Fibroblast of the aortic adventitia (primary cell): ENCODE measurements at places on chromosomes 5 and 9. TPM values are rescaled to one million over a fixed set of nuclear protein-coding genes. Genes with fewer than 3 reads are reported as not detected.

Gene CATSPER3
- total RNA-seq, result 0.09 TPM in 1 of 2 replicates, not detected in the other

DNA sequence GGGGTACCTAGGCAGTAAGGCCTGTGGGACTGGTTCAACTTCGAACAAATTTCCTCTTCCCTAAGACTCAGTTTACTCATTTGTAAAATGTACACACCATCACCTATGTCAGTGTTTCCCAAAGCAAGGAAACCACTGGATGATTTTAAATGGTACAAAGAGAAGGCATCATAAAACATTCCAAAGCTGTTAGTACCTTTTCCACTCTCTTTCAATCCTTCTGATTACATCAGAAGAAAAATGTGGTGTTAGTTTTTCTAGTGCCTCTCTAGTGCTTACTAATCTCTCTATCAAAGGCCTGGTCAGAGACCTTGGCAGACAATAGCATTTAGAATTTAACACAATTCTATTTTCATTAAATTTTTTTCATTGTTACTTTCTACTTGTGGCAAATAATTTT, 18.1 kb downstream of the NR6A1 start:
- DNase-seq, result peak; percentile 81

DNA sequence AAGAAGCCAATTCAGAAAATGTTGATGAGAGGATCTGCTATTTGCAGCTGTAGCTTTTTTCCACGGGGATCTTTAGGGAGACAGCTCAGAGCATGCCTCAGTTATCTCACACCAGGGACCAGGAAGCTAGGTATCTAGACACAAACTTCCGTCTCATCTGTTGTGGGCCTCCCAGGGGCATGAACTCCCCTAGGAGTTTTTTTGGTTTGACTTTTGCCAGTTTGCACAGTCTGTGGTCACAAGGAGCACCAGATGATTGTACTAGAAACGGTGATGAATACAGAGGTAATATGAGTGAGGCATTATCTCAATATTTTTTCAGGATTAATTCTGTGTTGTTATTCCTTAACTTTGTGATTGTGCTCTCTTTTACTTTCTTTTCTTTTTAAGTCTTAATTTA, 533.2 kb upstream of the SEMA6A start:
- DNase-seq, result no peak

DNA sequence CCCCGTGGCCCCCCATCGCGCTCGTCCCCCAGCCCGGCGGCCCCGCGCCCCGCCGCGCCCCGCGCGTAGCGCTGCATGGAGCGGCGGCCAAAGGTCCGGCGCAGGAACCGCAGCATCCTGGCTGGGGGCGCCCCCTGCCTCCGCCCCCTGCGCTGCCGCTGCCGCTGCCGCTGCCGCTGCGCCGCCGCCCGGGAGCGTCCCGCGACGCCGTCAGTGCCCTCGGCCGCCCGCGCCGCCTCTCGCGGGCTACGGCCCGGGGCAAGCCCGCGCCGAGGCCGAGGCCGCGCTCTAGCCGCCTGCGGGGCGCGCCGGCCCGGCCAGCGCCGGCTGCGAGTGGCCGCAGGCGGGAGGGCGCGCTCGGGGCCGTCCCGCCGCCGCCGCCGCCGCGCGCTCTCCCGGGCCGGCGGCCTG, 523 bp downstream of the EPB41L4B start:
- no peak for DNase-seq

Gene PCDHGA7
- total RNA-seq, result 2.9 and 8.4 TPM in 2 replicates

DNA sequence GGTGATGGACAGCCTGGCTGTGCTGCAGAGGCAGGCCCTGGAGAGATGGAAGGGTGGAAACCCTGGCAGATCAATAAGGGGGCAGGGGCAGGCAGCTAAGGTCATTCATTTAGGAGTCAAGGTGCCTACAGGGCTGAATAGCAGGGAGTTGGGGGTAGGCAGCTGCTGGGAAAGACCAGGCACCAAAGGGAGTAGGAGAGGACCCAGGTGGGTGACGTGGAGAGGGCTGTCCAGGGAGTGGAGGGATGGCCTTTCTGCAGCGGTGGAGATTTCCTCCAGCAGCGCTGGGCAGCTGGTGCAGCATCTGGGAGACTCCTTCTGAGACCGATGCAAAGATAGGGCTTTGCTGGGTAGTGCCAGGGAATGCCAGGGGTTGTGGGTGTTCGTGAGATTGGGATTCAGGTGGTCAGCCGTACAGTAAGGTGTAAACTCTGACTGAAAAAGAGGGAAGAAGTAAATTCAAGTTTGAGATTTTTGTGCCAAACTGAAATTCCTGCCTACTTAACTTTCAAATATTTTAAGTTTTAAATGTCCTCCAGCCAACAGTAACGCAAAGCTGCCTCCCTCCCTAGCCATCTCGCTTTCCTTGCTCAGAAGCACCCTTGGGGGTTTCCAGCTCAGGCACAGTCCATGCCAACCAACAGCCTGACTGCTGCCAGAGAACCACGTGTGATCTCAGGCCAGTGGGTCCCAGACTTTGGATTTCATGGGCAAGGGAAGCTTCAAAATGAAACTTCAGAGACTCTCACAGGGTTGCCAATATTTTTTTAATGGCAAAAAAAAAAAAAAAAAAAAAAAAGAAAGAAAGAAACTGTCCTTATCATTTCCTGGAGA, 18.6 kb upstream of the ANGPTL2 start:
- DNase-seq, result no peak

Gene ADAMTS6
- total RNA-seq, result 40.8 and 64.9 TPM in 2 replicates

GRCh38 chr5:84794486-84795035, 409.9 kb upstream of the EDIL3 start:
- no peak for DNase-seq

- no peak for DNase-seq
These were observed 12.6 kb downstream of the DNAJC21 start for GRCh38 chr5:34941936-34942335.

DNA sequence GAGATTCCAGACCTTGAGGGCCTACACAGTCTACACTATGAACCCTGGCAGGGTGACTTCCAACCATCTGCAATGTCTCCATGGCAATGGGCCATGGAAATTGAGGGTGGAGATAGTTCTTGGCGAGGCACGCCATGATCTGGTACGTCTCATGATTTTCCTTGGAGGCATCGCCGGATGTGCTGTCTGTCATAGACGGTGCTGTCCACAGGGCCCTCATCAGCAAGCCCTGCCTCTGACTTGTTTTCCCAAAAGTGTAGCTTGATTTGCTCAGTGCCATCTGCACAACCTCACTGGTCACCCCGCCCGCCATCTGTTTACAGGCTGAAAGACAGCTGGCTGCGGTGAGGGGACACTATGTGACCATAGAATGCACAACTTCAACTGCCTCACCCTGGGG, 73.5 kb downstream of the BOD1 start:
- peak; percentile 19 for DNase-seq

- DNase-seq, result no peak
These were observed 172.3 kb upstream of the MVB12B start for GRCh38 chr9:126154182-126154827.

DNA sequence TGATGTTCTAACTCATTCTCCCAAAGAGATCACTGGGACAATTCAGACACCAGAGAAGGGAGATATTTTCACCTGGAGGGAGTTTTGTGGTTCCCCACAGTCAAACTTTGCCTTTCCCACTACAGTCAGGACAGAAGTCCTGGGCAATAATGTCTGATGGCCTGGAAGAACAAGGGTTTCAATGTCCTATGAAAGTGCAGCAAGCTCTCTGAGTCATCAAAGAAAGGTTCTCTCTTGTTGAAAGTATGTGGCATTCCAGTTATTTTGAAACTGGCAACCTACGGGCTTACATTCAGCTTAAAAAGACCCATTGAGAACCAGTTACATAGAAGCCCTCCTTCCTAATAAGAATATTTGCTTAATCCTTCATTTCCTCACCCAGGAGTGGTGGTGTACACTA, 103.9 kb downstream of the INSYN2B start:
- peak; percentile 28 for DNase-seq

DNA sequence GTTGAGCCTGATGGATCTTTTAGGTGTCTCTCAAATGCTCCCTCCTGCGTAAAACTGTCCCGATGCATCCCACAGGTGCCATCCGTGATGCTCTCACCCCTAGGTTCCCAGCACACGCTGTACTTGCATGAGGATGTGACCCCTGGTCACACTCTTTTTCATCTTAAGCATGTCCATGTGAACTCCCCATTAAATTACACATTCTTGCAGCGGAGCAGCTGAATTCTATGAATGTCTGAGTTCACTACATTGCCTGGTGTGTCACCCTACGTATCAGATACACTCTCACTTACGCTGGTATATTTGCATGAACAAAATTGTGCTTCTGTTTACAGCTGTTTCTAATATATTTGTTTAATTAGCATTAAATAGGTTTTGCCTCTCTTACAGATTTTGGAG, 105.3 kb upstream of the RETREG1 start:
- no peak for DNase-seq

- DNase-seq, result peak; percentile 57
These were observed 1.1 kb downstream of the PLK2 start for GRCh38 chr5:58458743-58459145.

GRCh38 chr5:63686181-63686580, 276.1 kb downstream of the HTR1A start:
- no peak for DNase-seq

Gene LCN6
- total RNA-seq, result not detected in 2 replicates

DNA sequence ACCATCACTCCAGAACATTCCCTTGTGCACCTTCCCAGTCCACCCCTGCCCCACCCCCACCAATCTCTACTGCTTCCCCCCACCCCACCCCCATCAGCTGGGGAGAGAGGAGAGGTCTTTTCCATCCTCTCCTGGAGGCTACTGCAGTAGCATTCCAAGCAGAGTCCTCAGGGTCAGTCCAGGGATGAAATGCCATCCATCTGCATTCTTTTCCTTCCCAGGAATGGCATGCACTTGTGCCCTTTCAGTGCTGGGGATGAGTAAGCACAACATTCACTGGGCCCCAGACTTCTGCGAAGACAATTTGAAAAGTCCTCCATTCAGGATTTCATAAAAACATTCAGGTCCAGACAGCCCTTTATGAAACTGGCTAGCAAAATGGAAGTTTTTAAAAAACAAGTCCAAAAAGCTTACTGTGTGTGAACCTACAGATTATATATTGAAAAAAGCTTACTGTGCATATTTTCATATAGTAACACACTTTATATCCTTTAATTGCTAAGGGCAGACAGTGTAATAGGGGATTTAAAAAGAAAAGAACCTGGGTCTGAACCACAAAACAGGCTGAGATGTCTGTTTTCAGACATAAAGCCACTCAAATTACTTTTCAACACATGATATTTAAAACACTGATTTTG, 50.0 kb upstream of the GOLPH3 start:
- peak; percentile 63 for DNase-seq

DNA sequence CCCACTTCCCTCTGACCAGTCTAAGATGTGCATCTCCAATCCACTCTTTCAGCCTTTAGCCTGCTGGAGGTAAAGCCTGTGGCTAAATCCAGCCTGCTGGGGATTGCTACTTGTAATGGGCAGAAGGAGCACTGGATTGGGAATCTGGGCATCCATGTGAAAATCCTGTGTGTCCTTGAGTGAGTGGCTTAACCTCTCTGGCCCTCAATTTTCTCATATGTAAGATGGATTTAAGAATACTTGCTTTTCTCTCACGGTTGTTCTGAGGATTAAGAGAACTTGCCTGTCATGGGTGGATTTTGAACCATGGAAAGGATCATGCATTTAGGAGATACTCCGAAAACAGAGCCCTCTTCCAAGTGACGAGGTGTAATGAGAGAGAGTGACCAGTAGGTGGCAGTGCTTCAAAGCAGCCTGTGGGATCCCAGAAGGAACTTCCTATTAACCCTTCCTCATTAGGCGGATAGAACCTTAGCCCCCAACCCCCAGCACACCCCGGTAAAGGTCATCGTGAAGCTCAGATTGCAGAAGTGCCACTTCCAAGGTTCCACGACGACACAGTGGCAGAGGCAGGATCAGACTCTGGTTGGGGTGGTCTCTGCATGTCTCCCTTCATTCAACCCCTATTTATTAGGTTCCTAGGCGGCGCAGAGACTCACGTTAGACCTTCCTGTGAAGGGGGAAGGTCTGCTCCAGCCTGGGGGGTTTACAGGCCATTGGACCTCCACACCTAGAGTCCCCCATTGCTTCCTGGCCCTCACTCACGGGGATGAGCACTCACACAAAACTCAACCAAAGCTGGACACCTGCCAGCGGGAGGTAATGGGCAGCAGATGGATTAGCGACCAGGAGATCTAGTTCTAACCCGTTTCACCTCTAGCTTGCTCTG, 68.7 kb upstream of the ZNF618 start:
- peak; percentile 81 for DNase-seq

Gene IFNA21
- not detected in 2 replicates for total RNA-seq

DNA sequence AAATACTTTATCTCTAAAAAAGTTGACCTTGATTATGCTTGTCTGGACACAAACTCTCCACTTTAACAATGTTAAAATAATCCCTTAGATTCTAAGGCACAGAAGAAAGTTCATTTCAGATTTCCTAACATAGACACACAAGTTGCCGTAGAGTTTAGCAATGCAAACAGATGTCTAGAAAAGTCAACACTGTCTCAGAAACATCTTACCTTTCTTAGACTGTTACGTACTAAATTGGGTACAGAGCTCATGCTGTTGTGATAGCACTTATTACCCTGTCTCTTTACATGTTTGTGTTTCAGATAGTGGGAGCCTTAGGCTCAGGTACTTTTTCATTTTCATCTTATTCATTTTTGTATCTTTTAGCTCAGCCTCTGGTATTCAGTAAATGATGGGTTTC, 52.0 kb downstream of the C5 start:
- no peak for DNase-seq

Gene DBH
- not detected in 2 replicates for total RNA-seq

DNA sequence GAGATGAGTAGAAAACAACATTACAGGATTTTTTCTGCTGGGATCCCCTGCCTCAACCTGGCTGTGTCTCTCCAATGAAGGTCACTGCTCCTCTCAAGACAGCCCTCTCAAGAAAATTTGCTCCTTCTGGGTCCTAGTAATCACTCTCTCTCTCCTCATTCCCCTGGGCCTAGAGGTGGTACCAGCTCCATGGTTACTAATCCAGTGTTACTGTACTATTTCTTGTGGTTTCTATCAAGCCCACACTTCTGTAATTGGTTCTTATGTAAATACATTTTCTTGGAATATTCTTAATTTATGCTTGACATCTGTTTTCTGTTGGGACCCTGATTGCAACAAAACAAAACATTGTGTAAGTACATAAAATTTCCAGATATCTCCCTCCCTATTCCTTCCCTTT, 123.8 kb upstream of the RORB start:
- no peak for DNase-seq

- DNase-seq, result peak; percentile 96
These were observed 134.8 kb upstream of the RGMB start for GRCh38 chr5:98638701-98639100.

DNA sequence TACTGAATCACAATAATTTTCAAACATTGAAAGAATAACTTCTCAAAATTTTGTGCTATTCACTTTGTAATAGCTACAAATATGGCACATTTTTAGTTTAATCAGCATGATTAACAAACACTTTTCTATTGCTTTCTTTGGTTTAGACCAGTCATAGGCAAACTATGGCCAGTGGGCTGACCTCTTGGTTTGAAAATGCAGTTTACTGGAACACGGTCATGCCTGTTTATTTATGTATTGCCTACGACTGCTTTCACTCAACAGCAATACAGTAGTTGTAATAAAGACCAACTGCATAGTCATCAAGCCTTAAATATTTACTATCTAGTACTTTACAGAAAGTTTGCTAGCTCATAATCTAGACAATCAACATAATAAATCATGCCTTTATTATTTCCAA, 810.8 kb downstream of the TLE1 start:
- DNase-seq, result no peak

Gene AIF1L
- 0.25 and 0.45 TPM in 2 replicates for total RNA-seq
